ENCODE measurements at places on chromosomes 7 and 10. TPM values are rescaled to one million over a fixed set of nuclear protein-coding genes. Genes with fewer than 3 reads are reported as not detected.

The ASNS gene
- 18.3 TPM for total RNA-seq

The RBM20 gene
- total RNA-seq: 1.1 TPM

The EPO gene
- total RNA-seq: not detected

The KIF11 gene
- total RNA-seq: 0.38 TPM

The RNF133 gene
- total RNA-seq: not detected

The PPP1R17 gene
- not detected for total RNA-seq

The OR2AE1 gene
- not detected for total RNA-seq

The SNX10 gene
- total RNA-seq: 5.8 TPM

The KNDC1 gene
- not detected for total RNA-seq

- no peak for DNase-seq
Observed at GRCh38 chr7:106499897-106500296, 161.1 kb downstream of the CCDC71L start.

- no peak for DNase-seq
Observed at GRCh38 chr10:33263453-33263852, 71.0 kb downstream of the NRP1 start.

- no peak for DNase-seq
Observed at GRCh38 chr10:68981074-68981473, 7.5 kb upstream of the KIFBP start.

DNA sequence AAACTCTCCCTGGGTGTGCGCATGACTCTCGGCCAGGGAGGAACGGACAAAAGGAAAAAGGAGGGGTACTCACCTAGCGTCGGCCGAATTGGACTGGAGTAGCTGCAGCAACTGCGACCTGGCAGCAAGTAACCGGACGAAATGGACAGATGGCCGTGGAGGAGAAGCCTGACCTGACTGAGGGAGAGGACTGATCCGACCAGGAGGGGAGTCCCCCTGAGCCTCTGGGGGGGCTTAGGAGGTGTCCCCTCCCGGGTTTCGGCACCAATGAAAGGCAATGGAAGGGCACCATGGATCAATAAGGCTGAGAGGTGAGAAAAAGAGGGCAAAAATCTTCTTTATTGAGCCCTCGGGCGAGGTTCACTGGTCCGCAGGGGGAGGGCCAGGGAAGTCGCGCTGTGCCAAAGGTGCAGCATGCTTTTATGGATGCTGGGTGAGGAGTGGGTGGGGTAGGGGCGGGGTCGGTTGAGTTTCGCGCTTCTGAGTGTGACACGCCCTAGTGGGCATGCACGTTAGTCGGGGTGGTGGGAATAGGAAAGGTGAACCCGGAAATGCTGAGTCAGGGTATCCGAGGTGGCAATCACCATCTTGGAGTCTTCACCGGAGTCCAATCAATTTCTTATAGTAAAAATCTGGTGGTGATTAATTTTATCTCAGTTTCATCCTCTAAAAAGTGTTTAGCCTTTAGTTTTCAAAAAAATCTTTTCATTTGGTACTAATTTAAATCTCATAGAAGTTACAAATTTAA, 638.5 kb upstream of the DPP6 start:
- DNase-seq: no peak

DNA sequence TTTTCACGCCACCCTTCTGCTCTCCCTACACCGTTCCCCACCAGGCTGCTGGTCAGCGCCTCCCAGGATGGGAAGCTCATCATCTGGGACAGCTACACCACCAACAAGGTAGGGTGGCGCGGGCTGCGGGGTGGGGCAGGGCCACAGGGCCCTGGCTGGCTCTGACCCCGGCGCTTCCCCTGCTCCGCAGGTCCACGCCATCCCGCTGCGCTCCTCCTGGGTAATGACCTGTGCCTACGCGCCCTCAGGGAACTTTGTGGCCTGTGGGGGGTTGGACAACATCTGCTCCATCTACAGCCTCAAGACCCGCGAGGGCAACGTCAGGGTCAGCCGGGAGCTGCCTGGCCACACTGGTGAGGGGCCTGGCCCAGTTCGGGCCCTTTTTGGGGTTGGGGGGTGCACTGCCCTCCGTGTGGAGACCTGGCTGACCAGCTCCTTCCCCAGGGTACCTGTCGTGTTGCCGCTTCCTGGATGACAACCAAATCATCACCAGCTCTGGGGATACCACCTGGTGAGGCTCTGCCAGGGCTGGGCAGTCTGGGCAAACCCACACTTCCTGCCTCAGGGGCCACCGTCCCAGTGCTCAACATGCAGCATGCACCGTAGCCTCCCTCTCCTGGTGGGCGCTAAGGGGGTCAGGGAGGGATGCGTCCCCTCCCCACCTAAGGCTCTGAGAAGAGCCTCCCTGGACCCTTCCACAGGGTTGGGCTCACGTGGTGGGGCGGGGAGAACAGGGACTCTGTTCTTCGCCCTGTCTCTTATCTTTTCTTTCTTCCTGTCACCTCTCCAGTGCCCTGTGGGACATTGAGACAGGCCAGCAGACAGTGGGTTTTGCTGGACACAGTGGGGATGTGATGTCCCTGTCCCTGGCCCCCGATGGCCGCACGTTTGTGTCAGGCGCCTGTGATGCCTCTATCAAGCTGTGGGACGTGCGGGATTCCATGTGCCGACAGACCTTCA, 4.0 kb downstream of the GNB2 start:
- no peak for DNase-seq

DNA sequence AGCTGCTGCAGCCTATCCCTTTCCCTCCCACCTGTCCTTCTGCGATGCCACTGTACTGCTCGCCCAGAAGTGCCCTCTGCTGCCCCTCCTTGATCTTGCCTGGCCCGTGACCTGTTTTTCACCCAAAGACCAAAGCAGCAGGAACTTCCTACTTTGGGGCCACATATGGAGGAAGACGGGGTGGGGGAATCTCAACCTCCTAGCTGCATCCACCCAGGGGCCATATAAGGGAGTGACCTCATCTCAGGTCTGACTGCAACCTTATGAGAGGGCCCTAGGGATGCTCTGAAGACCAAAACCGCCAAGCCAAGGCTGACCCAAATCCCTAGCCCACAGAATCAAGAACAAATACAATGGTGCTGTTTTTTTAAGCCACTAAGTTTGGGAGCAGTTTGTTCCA, 15.7 kb downstream of the PRKCQ start:
- no peak for DNase-seq

- no peak for DNase-seq
Observed at GRCh38 chr10:112756235-112756527, 193.9 kb upstream of the TCF7L2 start.

GRCh38 chr7:12146813-12147212, 64.3 kb upstream of the TMEM106B start:
- no peak for DNase-seq

GRCh38 chr10:101643546-101643945, 51.4 kb downstream of the FBXW4 start:
- DNase-seq: no peak

DNA sequence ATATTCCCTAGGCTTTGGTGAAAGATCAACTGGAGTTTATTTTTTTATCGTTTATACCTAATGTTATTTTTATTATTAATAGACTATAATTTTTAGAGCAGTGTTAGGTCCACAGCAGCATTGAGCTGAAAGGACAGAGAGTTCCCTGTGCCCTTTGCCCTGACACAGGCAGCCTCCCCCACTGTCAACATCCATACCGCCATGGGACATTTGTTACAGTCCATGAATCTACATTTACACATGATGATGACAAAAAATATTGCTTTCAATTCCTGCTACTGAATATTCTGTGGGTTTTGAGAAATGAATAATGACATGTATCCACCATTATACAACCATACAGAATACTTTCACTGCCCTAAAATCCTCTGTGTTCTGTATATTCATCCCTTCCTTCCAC, 1297.5 kb upstream of the SORCS1 start:
- no peak for DNase-seq

DNA sequence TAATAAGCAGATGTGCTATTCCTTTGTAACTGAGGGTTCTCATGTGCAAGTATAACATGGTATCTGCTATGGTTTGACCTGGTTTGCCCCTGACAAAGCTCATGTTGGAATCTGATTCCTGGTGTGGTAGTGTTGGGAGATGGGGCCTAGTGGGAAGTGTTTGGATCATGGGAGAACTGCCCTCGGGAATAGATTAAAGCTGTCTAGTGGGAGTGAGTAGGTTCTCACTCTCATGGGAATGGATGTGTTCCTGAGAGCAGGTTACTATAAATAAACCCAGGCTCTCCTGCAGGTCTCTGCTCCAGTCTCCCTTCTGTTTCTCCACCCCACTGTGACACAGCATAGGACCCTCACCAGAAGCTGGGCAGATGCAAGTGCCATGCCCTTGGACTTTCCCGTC, 97.7 kb downstream of the ATE1 start:
- no peak for DNase-seq

DNA sequence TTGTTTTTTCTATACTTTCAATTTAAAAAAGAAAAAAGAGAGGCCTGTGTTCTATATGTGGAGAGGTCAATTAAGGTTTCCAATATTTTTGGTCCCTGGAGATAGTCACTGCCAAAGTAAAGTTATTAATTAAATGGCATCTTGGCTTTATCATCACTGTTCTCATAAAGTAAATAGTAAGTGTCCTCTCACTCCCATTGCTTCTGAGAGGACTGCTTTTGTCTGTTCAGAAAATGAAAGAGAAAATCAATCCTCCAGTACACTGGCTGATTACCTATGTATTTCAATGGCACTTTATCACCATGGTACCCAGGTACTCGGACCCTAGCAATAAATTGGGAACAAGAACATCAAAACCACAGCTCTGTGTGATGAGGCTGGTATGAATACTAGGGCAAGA, 94.0 kb downstream of the RNLS start:
- no peak for DNase-seq

- no peak for DNase-seq
Observed at GRCh38 chr7:92634924-92635519, 44.8 kb upstream of the FAM133B start.

- DNase-seq: no peak
Observed at GRCh38 chr10:93211991-93212390, 138.3 kb downstream of the CYP26A1 start.

- DNase-seq: no peak
Observed at GRCh38 chr10:119942973-119943372, 50.4 kb downstream of the SEC23IP start.

DNA sequence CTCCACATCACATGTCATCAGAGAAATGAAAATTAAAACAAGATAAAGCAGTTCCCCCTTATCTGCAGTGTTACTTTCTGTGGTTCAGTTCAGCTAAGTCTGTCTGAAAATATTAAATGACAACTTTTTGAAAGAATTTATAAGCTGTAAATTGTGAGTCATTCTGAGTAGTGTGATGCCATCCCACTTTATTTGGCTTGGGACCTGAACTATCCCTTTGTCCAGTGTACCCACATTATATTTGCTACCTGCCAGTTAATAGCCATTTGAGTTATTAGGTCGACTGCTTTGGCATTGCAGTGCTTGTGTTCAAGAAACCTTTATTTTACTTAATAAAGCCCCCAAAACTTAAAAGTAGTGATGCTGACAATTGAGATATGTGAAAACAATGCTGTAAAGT, 804.2 kb downstream of the ANKRD7 start:
- DNase-seq: no peak

DNA sequence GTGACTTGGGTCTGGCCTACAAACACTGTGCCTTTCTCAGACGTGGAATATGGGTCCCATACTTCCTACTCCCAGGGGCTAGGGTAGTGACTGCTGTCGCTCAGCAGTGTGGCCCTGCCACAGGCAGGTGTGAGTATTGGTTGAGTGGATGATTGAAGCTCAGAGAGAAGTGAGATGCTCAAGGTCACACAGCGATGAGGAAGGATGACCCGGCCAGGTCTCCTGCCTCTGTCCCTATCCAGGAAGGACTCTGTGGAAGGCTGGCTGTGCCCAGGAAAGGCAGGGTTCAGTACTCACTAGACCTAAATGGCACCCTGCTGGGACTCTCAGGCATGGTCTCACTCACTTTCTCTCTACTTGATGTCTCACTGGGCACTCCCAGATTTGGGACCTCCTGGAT, 2.8 kb downstream of the PRF1 start:
- DNase-seq: no peak

DNA sequence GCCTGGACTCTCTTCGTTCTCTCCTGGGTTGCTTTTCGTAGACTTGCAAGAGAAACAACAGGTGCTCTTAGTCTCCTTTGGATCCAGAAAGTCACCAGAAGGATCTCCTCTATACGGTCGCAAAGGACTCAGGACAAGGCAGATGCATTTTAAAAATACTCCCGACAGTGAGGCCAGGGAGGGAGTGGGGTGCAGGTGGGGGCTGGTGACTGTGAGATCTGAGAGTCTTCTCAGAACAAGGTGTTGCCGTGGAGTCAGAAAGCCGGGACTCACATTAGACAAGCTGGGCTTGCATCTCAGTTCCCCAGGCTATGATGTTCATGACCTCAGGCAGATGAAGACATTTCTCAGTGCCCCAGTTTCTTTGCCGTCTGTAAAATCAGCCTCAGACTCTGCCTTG, 507.2 kb downstream of the TCERG1L start:
- DNase-seq: no peak

- no peak for DNase-seq
Observed at GRCh38 chr10:75402486-75403143, 1.1 kb upstream of the ZNF503 start.

GRCh38 chr10:8063935-8064334, 9.4 kb downstream of the GATA3 start:
- DNase-seq: no peak

GRCh38 chr7:134901389-134902020, 84.8 kb upstream of the AGBL3 start:
- DNase-seq: no peak

DNA sequence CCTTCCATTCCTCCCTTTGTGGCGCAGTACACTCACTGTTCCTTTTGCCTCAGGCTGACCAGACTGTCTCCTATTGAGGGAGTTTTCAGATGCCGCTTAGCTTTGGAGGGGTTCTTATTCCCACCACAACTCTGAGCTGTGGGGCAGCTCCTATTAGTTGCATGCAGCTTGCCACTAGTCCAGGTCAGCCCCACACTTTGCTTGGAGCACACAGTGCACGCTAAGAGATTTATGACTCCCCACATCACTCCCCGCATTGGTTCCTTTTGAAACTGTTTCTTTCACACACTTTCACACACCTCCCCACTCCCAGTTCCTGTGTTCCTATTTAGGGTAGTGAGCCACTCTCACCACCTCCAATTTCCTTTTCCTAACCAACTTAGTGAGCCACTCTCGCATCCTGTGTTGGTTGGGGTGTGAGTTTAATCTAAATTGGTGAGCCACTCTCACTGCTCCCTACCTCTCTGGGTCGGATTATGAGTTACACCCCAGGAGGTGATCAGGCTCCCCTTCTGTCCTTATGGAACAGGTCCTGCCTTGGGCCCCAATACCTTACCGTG, 10.4 kb upstream of the ZNF485 start:
- DNase-seq: no peak

- DNase-seq: no peak
Observed at GRCh38 chr10:118585234-118585633, 10.2 kb downstream of the PRLHR start.

- peak; percentile 15 for DNase-seq
Observed at GRCh38 chr7:29946428-29947186, 43.0 kb downstream of the SCRN1 start.

DNA sequence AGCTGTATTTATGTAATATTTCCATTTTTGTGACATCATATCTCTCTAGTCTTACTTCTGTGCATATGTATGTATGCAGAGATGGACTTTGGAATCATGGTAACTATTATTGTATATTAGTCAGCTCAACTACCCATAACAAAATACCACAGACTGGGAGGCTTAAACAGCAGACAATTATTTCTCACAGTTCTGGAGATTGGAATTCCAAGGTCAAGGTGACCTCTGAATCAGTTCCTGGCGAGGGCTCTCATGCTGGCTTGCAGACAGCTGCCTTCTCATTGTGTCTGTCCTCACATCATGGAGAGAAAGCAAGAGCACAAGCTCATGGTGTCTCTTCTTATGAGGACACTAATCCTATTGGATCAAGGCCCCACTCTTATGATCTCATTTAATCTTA, 79.1 kb downstream of the RAMP3 start:
- no peak for DNase-seq

- no peak for DNase-seq
Observed at GRCh38 chr10:31990937-31991336, 62.3 kb upstream of the ARHGAP12 start.

Measured in CD4-positive, alpha-beta T cell (primary cell).